ENCODE measurements at places on chromosomes 2 and 18. TPM values are rescaled to one million over a fixed set of nuclear protein-coding genes. Genes with fewer than 3 reads are reported as not detected.

Gene CNGA3
- not detected for total RNA-seq

Gene DUSP2
- 418 TPM for total RNA-seq

Gene GAREM2
- 5.2 TPM for total RNA-seq

Gene TUBA4B
- not detected for total RNA-seq

Gene VIT
- total RNA-seq: not detected

Gene IL36A
- 0.58 TPM for total RNA-seq

Gene RAX
- not detected for total RNA-seq

Gene TUBA3E
- not detected for total RNA-seq

Gene SNX17
- 77.9 TPM for total RNA-seq

Gene SCN7A
- total RNA-seq: 0.09 TPM

Gene CHST10
- 3.4 TPM for total RNA-seq

Gene MOCOS
- 0.16 TPM for total RNA-seq

Gene GRHL1
- 0.43 TPM for total RNA-seq

Gene MBD1
- total RNA-seq: 141 TPM

Gene MPPE1
- total RNA-seq: 77.2 TPM

Gene OR6B2
- not detected for total RNA-seq

Gene CLIP4
- total RNA-seq: 54.2 TPM

Gene C18orf54
- 2.8 TPM for total RNA-seq

Gene CNTNAP5
- not detected for total RNA-seq
